Stimulated activated CD8-positive, alpha-beta memory T cell treated with anti-CD3 and anti-CD28 coated beads, Interleukin-7, amount 100 ng/mL, for 4 hours (primary cell): ENCODE measurements at places on chromosomes 2 and 18.
A peak's percentile ranks its signal among the peaks of the same experiment; 100 is the strongest.

GRCh38 chr2:72991980-72992733, 74.8 kb downstream of the EMX1 start:
- DNase-seq, result no peak

DNA sequence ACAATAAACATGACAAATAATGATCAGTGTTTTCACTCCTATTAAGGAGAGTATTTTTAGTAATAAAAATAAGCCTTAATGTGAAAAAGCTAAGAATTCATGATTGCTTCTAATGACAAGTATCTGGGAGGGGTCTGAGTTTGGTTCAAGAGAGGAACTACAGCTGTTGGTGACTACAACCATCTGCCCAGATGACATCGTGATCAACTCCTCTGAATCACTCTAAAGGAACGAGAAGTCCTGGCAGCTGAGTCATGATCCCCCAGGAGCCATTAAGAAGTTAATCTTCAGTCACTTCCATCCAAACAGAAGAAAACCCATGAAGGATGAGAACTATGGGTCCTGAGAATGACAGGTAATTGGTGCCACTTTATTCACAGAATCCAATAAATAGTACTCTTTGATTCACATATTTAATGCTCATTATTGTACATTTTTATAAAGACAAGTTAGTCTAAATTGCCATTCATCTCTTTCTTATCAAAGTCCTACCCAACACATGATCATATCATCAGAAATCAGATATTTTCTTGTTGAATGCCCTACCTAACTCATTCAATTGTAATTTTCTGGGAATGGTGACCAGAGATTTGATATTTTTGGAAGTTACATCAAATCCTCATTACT, 6.8 kb downstream of the TFPI start:
- no peak for DNase-seq

GRCh38 chr18:56162311-56163265, 475.8 kb downstream of the TXNL1 start:
- DNase-seq, result no peak

DNA sequence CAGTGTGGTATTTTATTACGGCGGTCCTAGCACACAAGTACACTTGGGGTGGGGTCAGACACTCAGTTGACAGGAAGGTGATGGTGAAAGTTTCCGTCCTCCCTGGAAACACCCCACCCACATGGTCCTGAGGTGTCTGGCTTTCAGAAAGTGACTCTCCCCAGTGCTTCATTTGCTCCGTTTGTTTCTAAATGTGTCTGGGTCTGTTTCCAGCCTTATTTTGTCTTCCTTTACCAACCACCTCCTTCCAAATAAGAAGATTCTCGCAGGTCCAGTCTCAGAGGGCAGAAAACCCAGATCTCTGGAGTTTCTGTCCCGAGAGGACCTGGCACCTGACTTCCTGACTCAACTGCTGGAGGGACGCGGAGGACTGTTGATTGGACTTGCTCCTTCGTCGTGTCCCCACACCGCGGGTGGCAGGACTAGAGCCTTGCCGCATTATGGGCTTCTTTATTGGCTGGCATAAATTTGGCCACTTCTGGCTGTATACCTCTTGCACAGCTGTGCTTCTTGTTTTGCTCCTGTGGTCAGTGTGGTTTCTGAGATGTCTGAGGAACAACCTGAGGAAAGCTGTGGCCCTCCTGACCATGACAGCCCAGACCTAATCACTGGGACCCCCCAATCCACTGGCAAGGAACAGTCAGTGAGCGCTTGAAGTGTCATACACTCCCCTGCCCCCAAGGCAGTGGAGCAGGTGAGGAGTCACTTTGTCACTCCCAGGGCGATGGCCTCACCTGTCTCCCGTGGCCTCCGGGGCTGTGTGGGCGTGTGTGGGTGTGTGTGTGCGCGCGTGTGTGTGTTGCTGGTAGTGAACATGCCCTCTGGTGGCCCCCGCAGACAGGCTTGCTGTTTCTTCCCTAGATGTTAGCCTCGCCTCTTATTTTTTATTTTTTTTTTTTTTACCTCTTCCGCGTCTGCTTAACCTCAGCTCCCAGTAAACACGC, 45.6 kb downstream of the MEX3C start:
- peak; percentile 83 for DNase-seq

DNA sequence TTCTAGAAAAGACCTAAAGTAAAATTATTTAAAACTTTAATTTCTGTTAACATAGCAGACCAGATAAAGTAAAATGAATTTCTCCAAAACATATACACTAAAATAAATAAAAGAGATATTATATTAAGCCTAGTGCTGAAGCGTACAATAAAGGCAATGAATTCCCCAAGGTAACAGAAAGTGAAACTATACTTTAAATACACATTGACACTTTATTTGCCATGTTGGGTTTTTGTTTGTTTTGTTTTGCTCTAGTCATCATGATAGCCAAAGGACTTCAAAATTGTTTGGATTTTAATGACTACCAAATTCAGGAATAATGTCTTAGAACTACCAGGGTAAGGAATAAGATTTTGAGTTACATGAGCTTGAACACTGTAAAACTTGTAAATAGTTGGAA, 413.3 kb downstream of the LRRTM4 start:
- no peak for DNase-seq

- DNase-seq, result no peak
These were observed 344.3 kb downstream of the EIPR1 start for GRCh38 chr2:3033315-3033714.

- DNase-seq, result no peak
These were observed 30.6 kb downstream of the RTN4 start for GRCh38 chr2:55019526-55020258.

- DNase-seq, result no peak
These were observed 74.2 kb downstream of the TNS1 start for GRCh38 chr2:217928324-217929181.

- DNase-seq, result no peak
These were observed 18.2 kb upstream of the HMSD start for GRCh38 chr18:63930773-63931354.

GRCh38 chr2:8394131-8394530, 287.7 kb upstream of the ID2 start:
- no peak for DNase-seq

DNA sequence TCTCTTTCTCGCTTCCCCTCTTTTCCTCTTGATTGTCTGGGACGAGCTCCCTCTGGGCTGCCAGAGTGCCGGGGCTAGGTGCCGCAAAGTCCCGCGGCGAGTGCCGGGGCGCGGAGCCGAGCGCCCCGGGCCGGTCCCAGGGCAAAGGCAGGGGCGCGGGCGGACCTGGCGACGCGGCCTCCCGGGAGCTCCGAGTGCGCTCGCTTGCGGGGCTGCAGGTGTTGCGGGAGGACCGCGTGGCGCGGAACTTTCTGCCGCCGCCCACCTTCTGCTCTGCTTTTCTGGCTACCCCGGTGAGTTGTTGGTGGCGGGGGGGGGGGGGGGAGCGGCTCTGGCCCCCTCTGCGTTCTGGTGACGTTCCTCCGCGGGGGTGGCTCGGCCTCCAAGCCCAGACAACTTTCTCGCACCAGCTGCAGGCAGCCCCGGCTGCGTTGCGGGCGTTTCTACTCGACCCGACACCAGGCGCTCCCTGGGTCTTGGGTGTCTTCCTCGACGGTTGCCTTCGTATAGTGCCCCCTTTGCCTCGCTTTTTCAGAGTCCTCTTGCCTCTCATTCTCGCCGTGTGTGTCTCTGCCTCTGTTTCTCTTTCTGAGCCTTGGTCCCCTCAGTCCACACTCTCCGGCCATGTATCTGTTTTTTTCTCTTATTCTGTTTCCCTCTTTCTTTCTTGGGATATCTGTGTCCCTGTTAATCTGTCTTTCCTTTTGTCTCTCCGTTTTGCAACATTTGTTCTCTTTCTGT, 759 bp downstream of the GALNT13 start:
- no peak for DNase-seq
